Right renal cortex interstitium (tissue), 3 donors: ENCODE measurements at places on chromosomes 7 and 10. TPM values are rescaled to one million over a fixed set of nuclear protein-coding genes. Genes with fewer than 3 reads are reported as not detected.

The AASS gene
- polyA plus RNA-seq = 33.2 TPM

The CPN1 gene
- polyA plus RNA-seq = 3.1 TPM

The CNPY1 gene
- polyA plus RNA-seq = not detected

The MYL10 gene
- 0.35 TPM for polyA plus RNA-seq

The DPY19L1 gene
- 31.6 TPM for polyA plus RNA-seq

The SPDYE6 gene
- 2.2 TPM for polyA plus RNA-seq

The PNLIPRP3 gene
- not detected for polyA plus RNA-seq

The CNNM1 gene
- 1.9 TPM for polyA plus RNA-seq

The NAT16 gene
- polyA plus RNA-seq = not detected

The METTL2B gene
- polyA plus RNA-seq = 27.7 TPM

The VSTM2A gene
- 3.1 TPM for polyA plus RNA-seq

The FAM180A gene
- not detected for polyA plus RNA-seq

The CEP41 gene
- polyA plus RNA-seq = 27.7 TPM

The MGAM2 gene
- 0.67 TPM for polyA plus RNA-seq

The GATA3 gene
- 76.3 TPM for polyA plus RNA-seq

The KIF11 gene
- 36.9 TPM for polyA plus RNA-seq

The GAD2 gene
- 1.2 TPM for polyA plus RNA-seq

The ASIC3 gene
- 2.4 TPM for polyA plus RNA-seq

The SPDYE2B gene
- polyA plus RNA-seq = 0.58 TPM

The MMP21 gene
- 0.18 TPM for polyA plus RNA-seq
